ENCODE measurements at places on chromosomes 2 and 18.
A peak's percentile ranks its signal among the peaks of the same experiment; 100 is the strongest.

- no peak for DNase-seq
Measured at GRCh38 chr2:72612614-72613160, 213.1 kb downstream of the EXOC6B start.

DNA sequence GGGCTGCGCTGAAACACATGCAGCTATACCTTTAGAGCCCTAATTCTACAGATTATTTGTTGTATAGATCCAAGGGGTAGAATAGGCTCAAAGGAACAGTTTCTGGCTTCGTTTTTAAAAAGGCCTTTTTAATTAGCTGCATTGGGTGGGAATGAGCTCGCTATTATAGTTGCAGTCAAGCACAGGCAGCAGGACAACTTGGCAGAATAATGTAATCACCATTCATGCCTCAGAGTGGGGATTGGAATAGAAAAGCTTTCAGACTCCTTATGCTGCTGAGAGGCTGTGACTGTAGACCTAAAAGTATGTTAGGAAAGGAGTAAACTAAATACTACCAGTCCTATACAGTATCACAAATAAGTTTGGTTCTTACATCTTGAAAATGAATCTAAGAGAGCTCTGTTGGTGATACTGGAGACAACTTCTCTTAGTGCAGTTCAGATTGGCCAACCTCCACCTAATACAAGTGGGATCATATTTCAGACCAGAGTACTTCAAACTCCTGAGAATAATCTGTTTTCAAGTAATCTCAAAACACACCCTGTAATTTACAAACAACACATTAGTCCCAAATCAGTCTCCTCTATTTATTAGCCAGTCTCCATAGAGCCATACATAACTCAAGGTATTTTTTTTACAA, 121.4 kb downstream of the ANTXR1 start:
- DNase-seq, result no peak

DNA sequence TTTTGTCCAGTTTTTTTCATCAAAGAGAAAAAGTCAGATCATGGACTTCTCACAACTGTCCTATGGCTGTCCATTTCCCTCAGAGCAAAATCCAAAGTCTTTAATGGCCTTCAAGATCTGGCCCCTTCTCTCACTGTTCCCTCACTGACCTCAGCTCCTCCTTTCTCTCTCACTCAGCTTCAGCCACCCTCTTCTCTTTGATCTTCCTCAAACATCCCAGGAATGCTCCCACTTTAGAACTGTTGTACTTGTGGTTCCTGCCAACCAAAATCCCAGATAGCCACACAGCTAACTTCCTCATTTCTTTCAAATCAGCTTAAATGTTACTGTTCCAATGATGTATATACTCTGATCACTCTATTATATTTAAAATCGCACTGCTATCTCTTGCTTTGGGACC, 82.9 kb downstream of the NUP35 start:
- no peak for DNase-seq

- DNase-seq, result no peak
Measured at GRCh38 chr18:73896685-73897084, 250.9 kb downstream of the FBXO15 start.

DNA sequence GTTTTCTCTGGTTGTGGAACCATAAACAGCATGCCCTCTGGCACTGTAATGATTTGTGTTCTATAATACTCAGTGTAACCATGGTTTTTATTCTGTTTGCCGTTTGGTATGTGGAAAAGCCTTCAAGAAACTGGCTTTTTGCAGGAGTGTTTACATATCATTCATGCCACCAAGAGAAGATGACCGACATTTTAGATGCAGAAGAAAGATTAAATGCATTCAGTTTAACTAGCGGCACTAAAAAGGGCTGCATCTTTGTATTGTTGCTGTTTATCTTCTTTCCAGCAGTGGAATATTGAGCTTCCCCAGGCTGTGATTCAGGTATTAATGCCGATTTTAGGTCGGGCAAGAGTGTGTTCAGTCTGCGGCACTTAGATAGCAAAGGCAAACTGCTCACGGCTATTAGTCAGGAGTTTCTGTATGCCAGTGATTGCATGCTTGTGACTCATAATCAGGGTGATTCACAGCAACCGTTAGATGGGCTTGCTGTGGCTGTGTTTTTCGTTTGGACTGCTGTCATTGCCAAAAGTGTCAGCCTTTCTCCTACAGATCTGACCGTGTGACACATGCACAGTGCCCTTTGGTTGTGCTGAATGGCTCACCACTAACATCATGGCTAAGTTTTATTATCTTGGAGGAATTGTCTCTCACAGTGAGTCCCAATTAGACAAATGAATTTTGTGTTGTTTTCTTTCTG, 479.7 kb downstream of the PARD3B start:
- peak; percentile 16 for DNase-seq

DNA sequence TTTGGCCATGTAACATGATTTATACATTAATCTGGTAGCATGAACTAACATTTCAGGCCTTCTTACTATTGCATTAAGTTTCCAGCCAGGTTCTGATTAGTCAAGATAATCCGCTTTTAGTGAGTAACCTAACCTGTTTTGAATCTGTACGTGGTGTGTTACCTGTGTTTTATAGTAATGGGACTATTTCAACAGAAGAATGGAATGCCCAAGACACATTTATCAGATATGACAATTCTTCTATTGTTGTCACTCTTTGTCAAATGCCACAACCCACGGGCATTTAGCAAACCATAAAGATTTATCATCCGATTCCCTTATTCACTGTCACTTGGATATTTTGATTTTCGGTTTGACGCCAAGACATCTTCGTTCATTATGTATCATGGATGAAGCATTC, 117.9 kb downstream of the ETAA1 start:
- DNase-seq, result no peak

GRCh38 chr18:12296457-12296856, 11.6 kb upstream of the TUBB6 start:
- DNase-seq, result no peak

DNA sequence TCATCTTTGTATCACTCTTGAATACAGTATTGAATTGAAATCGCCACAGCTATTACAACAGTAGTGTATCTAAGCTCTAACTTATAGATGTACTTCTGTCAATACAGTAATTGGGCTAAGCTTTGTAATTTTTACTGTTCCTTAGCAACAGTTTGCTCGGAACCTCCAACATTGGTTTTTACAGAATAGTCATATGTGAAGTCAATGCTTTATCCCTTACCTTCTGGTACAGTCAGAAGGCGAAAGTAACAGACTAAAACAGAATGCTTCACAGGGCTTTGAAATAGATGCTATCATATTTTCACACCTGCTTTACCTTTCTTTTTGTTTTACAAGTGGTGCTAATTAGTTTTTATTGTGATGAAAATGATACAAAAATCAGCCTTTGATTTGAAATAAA, 46.9 kb upstream of the CYP20A1 start:
- DNase-seq, result no peak
